ENCODE measurements at places on chromosomes 1 and 21.

- no peak for DNase-seq
Observed at GRCh38 chr1:202016811-202017748, 6.7 kb downstream of the ELF3 start.

DNA sequence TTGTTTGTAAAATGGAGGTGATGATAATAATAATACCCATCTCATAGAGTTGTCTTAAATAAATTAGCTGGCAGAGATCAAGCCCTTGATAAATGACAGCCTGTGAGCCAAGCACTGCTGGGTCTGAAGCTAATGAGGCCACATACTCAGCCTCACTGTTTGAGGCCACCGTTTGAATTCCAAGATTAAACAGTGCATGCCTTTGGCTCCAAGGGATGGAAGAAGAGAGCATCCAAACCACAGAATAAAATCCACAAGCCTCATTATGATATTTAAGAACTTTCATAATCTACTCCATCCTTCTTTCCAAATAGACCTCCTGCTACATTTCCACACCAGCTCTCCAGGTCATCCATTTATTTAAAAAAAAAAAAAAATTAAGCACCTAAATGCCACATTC, 29.0 kb downstream of the TGFBR3 start:
- DNase-seq = no peak

DNA sequence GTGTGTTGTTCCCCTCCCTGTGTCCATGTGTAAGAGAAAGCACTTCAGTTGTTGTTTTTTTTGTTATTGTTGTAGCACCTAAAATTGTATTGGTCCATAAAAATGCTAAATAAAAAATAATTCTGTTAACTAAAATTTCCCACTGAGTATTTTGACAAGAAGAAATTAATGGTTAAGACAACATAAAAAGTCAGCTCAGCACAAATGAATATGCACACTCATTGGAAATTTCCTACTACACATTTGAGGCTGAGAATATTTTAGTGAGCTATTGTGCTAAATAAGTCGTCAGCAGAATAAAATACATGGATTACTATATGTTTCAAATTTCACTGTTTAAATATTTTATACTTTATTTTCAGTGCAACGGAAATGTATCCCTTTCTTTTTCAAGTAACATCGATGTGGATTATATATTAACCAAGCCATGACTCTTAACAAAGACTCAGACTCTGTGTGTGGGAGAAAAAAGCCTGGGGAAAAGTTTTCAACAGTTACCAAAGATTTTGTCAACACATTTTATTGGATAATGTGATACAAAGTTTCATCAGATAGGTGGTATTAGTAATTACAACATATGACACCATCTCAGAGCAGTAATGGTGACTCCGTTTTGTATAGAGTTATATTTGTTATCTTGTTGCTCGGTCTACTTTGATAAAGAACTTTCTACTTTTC, 63.4 kb downstream of the LYPLAL1 start:
- no peak for DNase-seq

DNA sequence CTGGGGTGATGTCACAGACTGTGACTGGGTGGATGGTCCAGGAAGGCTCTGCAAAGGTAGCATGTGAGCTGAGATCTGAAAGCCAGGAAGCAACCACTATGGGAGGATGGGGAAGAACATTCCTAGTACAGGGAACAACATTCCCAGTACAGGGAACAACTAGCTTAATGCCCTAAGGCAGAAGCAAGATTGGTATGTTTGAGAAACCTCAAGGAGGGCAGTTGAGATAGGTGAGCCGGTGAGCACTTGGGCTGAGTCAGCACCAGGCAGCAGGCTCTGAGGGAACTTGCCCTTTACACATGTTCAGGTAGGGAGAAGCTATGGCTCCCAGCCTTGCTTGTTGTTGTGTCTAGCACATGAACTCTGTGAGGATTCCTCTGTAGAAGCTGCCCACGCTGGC, 24.2 kb upstream of the CACNA1E start:
- DNase-seq = no peak

DNA sequence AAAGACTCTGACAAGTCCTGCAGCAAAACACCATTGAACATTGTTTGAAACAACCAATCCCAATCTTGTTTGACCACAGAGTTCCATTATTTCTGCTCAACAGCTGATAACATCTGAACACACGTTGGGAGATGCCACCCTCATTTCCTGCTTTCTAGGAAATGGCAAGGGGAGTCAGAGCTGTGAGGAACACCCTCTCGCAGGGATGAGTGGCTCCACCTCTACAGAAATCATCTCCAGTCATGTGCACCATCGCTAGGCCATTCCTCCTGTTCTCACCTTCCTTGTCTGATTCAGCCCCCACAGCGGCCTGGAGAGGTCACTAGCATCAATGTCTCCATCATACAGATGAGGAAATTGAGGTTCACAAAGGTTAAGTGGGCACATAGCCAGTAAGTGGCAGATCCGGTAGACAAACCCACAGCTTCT, 22.4 kb upstream of the RUNX3 start:
- DNase-seq = no peak

GRCh38 chr1:77948841-77949424, 29.9 kb downstream of the FUBP1 start:
- DNase-seq = peak; percentile 4

GRCh38 chr1:200035397-200035955, 8.0 kb downstream of the NR5A2 start:
- no peak for DNase-seq

DNA sequence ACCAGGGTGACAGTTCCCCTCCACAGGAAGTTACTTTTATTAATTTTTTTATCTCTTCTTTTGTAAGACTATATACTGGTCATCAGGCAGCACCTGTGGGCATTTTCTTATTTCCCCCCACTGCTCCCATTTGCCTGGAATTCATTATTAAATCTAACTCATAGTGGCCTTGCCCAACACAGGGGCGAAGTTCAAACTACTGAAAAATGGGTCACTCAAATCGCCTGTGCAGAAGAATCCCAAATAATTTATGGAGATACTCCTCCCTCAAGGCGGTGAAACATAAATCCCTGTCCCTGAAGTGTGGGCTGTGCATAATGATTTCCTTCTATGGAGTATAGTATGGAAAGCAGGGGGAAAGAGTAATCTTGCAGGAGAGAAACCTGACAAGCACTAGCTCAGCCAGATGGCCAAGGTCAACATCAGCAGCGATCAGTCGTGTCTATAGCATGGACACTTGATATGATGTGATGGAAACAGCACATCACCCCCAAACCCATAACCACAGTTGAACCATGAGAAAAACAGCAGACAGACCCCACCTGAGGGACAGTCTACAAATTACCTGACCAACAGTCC, 7.9 kb downstream of the CAMK2N1 start:
- DNase-seq = no peak

DNA sequence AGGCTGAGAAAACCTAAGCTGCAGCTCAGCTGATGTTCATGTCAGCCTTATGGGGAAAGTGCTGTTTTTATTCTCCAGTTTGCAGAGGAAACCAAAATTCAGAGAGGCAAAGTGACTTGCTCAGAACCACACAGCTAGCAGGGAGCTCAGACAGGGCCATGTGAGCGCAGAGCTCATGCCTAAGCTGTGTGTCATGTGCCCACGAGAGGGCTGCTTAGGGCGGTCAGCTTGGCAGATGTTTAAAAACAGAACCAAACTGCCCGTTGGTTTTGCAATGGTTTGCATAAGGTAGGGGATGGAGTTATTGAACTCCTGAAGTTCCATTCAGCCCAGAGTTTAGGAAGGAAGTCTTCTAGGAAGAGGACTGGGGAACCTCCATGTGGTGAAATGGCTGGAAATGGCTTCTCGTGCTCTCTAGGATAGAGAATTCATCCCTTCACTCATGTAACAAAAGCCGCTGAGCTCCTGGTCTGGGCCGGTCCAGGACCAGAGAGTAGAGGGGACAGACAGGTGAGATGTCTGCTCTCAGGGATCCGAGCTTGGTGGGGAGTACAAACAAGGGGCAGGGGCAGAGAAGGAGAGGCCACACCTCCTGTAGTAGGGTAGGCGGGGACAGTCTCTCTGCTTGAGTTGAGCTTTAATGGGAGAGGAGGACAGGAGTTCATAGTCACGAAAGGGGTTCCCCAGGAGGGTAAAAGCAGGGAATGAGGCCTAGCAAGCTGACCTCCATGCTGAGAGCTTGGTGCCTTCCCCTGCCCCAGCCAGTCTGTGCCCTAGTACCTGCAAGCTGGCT, 46.9 kb downstream of the ARHGEF10L start:
- DNase-seq = no peak

GRCh38 chr1:156006666-156007376, 13.9 kb downstream of the SSR2 start:
- no peak for DNase-seq

GRCh38 chr1:65276197-65276939, 33.0 kb upstream of the DNAJC6 start:
- DNase-seq = no peak

Data from Ammon's horn (tissue), 1 donor.